ENCODE measurements at places on chromosomes 4 and X.

DNA sequence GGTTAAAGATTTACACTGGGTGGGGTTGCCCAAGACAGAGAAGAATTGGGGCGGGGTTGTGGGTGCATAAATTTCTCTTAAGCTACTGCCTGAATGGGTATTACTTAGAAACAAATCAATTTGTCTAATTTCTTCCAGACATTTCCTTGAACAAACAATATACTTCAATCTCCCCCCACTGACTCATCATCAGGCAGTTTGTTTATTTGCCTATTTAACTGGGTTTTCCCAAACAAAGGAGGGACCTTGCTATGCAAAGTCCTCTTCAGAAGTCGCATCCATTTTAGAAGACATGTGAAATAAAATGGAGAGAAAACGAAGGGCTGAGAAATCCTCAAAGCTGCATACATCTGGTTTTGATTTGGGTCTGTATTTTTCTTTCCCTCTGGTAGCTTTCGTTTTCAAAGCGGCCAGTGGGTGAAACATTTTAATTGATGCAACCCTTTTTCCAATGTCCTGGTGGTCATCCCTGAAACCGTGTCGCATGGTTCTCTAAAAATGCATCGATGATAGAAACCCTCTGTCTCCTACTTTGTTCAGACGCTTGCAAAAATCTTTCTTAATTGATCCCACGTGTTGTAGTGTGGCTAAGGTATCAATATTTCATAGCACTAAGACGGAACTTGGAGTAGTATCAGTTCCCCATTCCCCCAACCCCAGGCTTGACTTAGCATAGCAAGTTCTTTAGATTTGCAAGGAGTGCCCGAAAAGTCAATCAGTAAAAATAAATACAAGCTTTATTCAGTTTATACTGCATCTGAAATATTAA is 115.1 kb upstream of the MXRA5 start:
- DNase-seq, result no peak

GRCh38 chr4:185305979-185306442 is 89.7 kb downstream of the LRP2BP start:
- no peak for DNase-seq

DNA sequence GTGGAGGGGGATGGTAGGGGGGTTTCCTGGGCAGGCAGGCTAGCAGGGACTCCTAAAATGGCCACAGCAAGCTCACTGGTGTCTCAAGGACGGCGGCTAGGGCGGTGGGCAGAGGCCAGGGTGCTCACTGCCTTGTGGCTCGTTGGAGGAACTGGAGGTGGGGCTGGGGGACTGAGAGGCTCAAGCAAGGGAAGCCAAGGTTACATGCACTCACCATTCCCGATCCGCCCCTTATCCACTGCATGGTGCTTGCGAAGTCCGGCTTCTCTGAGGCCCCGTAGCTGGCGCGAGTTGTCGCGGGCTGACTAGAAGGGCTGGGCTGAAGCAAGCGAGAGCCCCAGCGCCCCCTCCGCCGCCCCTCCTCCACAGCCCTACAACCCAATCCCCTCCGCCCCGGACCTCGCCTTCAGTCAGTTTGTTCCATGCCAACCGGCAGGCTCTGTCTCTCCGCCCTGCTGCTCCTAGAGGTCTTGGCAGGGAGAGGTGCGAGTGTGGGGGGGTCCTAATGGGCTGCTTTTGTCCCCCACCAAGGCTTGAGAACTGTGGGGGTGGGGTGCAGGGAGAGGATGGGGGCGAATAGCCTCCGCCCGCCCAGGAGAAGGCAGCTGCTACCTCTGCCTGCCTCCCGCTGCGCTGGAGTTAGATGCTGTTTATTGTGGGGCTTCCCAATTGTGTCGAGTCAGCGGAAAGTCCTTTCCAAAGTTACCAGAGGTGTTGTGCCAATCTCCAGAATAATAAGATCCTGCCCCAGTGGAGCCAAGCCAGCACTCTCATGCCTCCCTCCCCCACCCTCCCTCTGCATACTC is at the start of gene ARHGEF9:
TSS of gene ARHGEF9 (minus strand) at position 313 of the 806 bp plus-strand sequence. CDS start at position 244, 69 bp downstream.
- DNase-seq, result no peak

- no peak for DNase-seq
Measured at GRCh38 chrX:96985046-96985445, 101.3 kb downstream of the RPA4 start.

DNA sequence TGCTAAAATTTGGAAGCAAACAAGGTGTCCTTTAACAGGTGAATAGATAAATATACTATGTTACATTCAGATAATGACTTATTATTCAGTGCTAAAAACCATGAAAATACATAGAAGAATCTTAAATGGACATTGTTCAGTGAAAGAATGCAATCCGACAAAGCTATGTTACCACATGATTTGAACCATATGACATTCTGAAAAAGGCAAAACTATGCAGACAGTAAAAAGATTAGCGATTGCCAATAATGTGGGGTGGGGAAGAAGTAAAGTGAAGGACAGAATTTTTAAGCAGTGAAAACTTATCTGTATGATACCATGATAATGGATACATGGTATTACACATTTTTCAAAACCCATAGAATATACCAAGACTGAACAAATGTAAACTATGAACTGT is 926.9 kb downstream of the FAT4 start:
- no peak for DNase-seq

GRCh38 chr4:79445371-79445781 is 37.3 kb upstream of the GK2 start:
- DNase-seq, result no peak

- no peak for DNase-seq
Measured at GRCh38 chrX:100440006-100440405, 29.9 kb upstream of the PCDH19 start.

GRCh38 chrX:15675490-15675921 is 10.9 kb upstream of the CLTRN start:
- peak; percentile 69 for DNase-seq

DNA sequence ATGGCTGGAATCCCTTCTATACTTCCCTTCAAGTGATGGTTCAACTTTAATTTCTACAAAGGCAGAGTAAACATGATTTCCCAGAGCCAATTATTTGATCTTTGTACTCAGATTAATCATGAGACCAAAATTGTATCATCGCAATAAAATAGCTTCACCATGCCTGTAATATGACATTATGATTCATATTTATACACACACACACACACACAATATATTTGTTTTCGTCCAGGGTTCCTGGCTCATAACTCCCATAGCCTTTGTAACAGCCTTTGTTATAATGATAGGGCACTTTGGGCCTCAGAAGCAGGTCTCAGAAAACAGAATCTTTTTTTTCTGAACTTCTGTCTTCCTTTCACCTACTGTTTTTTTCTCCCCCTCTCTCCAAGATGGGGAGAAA is 270.6 kb downstream of the ADGRA3 start:
- no peak for DNase-seq

GRCh38 chrX:154317391-154317995 is 21.9 kb downstream of the TKTL1 start:
- DNase-seq, result no peak

GRCh38 chr4:26860922-26861433 is 337 bp downstream of the STIM2 start:
- peak; percentile 33 for DNase-seq

GRCh38 chrX:17535229-17535628 is 160.2 kb downstream of the NHS start:
- DNase-seq, result peak; percentile 20

GRCh38 chr4:1041147-1041935 is 29.9 kb downstream of the FGFRL1 start:
- DNase-seq, result no peak

DNA sequence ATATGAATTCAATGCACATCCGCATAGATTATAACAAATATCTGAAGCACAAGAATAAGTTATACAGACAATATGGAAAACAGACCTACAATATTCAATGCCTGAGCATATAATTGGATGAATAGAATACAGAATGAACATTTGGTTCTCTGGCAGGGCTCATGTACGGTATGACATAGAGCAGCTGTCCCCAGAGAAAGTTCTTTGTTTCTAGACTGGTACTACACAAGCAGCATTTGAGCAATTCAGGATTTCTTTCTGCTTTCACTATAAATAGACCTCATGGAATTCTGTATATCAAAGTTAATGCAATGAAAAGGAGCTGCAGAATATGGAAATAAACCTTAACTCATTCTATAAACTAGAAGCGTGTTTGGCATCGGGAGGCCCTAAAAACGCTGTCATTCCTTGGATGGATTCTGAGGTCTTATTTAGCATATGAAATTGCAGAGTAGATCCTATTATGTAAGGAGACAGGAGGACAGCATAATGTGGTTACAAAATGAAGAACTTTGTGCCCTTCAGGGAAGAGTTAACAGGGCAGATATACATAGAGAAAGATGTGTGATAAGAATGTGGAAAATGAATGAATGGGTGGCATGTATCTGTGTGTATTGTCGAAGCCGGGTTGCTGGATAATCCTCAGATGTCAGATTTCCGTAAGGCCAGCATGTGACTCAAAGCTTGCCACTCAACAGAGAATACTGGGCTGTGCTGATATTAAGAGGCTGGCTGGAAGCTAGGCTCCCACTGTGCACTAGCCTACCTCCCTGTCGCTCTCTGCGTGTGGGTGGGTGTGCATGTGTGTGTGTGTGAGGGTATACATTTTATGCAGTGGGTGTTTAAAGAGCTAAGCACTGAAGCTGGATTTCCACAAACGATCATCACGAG is 103.3 kb upstream of the SLC4A4 start:
- no peak for DNase-seq

DNA sequence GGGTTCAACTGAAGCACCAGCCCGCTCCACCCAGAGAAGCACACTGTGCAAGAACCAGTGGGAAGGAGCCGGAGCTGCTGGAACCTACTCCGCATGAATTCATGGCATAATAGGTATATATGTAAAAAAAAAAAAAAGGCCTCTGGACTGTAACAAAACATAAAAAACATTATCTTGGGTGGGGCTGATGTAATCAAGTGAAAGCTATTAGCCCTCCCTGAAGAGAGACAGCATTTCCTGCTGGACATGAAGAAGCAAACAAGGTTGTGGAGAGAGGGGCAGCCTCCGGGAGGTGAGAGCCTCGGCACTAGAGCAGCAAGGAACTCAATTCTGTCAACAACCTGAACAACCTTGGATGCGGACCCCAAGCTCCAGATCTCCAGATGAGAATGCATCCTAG is 50.7 kb downstream of the PLAC1 start:
- DNase-seq, result no peak

- no peak for DNase-seq
Measured at GRCh38 chr4:173696011-173696410, 166.0 kb upstream of the HAND2 start.

DNA sequence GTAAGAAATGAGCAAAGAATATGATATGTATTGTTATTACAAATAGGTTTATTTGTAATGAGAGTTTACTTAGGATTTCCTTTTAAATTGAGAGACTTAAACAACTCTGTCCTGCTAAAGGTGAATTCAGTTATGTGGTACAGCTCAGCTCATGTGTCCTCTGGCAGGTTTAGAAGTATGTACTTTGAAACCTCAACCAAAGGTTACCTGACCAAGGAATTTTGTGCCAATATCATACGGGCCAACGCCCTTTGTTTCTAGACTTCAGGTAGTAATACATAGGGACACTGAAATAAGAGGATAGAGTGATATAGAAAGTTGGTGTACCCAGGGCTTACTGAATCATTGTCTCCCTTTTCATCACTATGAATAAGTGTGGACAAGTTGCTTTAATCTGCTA is 25.7 kb downstream of the SLAIN2 start:
- DNase-seq, result no peak

- DNase-seq, result no peak
Measured at GRCh38 chr4:25020236-25020635, 10.5 kb downstream of the LGI2 start.

DNA sequence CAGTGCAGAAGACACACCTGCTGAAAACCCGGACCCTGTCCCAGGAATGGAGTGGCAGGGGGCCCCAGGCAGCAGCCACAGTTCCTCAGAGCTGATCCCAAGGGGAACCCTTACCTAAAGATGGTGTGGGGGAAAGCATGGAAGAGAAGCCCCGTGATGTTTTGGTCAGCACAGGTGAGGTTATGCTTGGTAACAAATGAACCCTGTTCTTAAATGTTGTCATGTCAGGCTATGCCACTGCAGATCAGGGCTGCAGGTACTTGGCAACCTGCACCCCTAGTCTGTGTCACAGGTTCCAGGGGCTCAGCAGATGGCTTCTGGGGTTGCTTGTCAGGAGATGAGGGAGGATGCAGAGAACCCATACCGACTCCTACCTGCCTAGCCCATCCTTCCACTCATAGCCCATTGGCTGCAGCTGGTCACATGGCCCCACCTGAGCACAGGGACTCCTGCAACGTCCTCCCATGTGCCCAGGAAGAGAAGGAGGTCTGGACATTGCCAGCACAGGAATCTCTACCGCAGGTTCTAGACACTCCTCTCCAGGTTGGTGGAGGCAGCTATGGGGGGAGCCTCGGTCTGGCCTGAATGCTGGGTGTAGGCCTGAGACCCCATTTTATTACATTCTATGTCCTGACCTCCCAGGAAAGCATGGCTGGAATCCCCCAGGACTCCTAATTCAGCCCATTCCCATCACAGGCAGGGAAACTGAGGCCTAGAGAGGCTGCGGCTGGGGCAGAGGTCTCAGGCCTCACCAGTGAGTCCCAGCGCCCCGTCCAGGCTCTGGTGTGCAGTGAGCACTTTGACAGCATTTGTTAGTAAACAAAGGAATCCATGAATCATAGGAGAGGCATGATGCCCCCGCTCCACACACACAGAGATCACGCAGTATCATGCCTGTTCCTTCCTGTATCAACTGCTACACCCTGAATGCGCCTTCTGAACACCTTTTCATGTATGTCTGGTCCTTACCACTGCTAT is 51.1 kb downstream of the ADRA2C start:
- DNase-seq, result no peak

DNA sequence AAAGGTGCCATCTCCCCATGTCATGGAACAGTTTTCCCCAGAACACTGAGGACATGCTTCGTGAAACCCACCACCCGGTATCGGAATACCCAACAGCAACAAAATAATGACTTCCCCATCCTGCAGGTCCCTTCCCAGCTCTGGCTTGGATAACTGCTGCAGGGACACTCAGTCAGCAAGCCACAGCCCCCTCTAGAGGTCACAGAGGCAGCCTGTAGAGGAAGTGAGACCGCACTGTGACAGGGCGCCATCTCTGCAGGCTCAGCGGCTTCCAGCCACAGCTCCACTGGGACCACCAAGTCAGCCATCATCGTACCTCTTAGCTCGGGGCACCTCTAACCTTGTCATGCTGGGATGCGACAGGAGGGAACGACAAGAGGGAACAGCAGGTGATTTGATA is 315.9 kb downstream of the LDB2 start:
- no peak for DNase-seq

Data from activated CD4-positive, alpha-beta T cell treated with anti-CD3 and anti-CD28 coated beads for 24 hours (primary cell).